D721Med (cell line): ENCODE measurements at places on chromosomes 6 and 20.

DNA sequence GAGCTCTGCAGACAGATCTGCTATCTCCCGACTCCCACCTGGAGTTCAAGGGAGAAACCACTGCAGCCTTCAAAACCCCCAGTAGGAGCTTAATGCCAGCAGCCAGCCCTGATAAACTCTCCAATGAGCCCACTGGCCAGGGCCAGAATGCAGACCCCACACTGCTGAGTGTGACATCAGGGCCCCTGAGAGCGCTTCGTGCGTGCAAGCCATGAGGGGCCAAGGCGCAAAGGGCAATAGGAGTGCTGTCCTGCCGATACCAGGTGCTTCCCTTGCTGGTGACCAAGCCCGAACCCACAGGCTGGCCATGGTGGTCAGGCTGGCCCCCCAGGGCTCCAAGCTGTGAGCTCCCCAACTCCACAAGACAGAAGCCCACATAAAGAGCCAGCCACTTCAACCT, 33.2 kb upstream of the CST7 start:
- DNase-seq, result no peak

GRCh38 chr6:46790355-46790874, 2.8 kb upstream of the MEP1A start:
- DNase-seq, result no peak

GRCh38 chr6:126091466-126091865, 105.1 kb downstream of the TRMT11 start:
- DNase-seq, result no peak

DNA sequence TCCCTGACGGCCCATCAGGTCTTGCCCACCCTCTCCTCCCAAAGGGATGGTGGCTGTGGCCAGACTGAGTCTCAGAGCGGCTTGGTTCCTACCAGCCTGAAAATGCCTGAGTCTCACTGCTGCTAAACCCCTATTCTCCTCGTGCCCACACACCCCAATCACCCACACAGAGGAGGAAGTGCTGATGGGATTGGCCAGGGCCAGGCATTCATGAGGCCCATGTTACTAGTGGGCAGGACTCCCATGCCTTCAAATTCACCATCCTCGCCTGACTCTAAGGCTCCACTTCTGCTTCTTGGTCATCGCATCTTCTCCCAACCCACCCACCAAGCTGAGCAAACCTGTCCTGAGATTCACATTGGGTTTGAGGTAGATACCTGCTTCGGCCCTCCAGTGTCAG, 80.1 kb upstream of the CST7 start:
- DNase-seq, result no peak

DNA sequence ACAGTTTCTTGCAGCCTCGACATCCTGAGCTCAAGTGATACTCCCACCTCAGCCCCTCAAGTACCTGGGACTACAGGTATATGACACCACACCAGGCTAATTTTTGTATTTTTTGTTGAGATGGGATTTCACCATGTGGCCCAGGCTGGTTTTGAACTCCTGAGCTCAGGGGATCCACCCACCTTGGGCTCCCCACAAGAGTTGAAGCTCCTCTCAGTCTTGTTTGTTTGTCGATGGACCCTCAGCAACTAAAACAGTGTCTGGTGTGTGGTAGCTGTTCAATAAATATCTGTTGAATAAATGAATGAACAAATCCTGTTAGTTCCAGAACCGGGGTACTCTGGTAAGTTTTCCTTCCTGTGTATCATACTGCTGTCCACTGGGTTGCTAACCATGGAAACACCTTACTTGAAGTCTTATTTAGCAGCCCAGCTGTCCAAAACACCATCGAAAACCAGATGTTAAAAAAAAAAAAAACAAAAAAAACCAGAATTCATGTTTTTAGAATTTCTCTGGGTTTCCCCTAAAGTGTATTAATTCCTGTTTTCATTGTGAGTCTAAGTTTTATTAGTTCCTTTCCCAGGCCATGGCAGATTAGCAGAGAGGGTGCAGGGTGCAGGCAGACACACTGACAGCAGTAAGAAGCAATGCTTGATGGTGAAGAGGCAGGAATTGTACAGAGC, 7.8 kb upstream of the EZR start:
- DNase-seq, result no peak

DNA sequence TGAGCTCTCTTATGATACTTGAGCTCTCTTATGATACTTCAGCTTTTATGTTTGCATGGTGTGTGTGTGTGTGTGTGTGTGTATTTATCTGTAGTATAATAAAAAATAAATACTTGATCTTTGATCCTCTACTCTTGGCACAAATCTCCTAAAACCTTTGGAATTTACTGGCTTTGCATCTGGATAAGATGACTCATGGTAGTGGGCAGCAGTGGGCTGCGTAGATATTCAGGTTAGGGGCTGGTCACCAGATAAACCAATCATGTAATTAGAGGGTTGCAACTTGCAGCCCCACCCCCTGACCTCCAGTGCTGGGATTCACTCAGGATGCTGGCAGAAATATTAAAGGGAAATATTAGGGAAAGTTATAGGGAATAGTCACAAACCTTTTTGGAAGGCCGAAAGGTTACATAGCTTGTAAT, 151.9 kb upstream of the COL21A1 start:
- no peak for DNase-seq

DNA sequence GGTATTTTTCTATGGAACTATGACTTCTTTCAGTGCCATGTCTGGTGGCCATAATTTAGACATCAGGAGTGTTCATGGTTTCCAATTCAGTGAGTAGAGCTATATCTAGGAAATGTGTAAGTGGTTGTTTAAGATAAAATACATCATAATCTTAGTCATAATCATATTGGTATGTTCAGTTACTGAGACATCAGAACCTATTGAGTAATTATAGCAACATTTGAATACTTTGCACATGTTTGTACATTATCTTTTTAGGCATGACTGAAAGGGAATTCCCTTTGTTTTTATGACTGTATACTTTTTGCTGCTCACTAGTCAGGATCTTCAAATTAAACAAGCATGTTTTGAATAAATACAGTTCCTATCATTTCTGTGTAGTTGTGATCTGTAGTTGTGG, 64.0 kb downstream of the STXBP5 start:
- DNase-seq, result no peak

DNA sequence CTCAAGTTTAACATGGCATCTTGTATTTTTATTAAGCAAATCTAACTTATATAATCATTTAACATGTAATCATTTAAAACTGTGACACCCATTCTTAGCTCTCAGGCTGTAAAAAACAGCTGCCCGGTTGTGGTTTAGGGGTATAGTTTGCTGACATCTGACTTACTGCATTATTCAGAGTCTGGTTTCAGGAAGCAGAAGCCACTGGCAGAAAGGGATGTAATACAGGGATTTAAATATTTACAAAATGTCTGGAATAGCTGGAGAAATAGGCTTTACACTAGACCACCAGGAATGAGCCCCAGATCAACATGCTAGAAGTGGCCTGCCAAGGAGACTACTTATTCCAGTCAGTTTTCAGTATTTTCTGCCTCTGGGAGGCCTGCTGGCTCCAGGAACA, 421.1 kb downstream of the CD109 start:
- no peak for DNase-seq

GRCh38 chr20:7571521-7572055, 368.7 kb downstream of the HAO1 start:
- DNase-seq, result no peak

GRCh38 chr6:165092881-165093595, 216.4 kb downstream of the C6orf118 start:
- no peak for DNase-seq

- DNase-seq, result no peak
These were observed 45.4 kb downstream of the SIRPA start for GRCh38 chr20:1940581-1940980.

DNA sequence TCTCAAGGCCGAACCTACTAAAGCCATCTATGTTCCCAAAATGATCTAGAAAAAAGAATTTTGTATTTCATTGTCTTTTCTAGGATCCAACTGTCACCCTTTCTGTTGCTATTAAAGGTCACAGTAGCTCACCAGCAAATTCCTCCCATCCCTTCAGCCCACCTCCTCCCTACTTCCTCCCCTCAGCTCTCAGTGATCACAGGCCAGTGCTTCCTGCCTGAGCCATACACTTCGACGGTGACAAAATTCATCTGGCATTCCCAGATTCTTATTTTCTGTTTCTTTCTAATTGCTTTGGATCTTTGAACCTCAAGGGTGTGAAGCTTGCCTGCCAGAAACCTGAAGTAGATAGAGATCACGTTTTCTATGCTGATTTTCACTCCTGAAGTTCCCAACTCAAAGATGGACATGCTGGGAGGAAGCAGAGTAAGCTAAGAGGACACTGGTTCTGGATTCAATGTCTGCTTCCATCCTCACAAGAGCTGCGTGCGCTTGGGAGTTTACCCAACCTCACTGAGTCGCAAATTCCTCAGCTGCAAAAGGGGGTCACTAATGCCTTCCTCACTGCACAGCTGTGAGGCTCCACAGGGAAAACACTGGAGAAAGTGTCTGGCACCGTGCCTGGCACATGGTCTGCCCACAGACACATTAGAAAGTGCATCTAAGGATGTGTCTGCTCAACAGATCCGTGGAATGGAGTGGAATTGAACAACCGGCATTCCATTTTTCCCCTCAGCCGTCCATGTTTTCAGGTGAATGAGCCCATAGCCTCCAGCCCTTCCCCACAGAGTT, 34.5 kb downstream of the MDGA1 start:
- DNase-seq, result no peak

- no peak for DNase-seq
These were observed 219.1 kb upstream of the STXBP5 start for GRCh38 chr6:146985111-146985510.

DNA sequence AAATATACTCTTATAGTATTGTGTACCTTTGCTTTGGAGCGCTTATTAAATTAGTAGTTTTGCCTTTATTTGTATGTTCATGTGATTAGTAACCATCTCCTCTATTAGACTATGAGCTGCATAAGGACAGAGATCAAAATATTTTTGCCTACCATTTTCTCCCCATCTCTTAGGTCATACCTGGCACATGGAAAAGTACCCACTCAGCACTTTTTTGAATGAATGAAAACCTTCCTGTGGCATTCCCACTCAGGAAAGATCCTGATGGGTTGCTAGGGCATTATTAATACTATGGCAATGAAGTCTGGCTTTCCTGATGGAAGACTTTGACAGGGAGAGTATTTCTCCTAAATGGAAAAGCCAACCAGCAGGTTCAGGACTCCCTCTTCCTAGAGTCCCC, 20.3 kb upstream of the CHD6 start:
- DNase-seq, result no peak

DNA sequence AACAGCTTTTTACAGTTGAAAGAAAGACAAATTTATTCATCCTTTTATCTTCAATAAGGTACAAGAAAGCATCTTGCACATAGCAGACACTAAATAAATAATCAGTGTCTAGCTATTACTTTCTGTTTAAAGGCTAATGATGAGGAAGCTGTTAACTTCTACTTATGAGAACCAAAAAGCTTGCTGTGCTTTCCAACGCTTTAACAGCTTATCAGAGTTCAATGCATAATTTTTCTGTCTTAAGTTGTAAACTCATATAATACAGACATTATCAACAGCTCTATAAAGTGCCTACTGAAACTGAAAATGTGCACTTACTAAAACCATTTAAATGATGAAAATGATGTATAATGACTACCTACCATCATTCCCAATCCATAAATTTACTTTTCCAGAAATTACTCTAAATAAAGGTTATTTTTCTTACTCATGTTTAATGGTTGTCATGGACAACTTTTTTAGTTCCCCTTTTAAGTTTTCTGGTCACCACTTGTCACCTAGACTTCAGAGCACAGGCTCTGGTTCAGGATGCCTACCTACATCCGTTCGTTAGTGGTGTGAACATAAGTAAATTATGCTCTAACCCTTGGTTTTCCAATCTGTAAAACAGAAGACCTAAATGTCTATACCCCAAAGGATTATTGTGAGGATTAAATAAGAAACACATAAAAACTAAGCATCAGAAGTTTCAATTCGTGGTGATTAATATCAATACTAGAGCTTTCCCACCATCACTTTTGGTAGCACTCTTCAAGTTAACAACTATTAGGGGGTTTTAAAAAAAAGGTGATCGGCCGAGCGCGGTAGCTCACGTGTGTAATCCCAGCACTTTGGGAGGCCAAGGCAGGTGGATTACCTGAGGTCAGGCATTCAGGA, 8.0 kb downstream of the PNISR start:
- DNase-seq, result no peak

GRCh38 chr6:21341910-21342309, 251.6 kb upstream of the SOX4 start:
- no peak for DNase-seq

DNA sequence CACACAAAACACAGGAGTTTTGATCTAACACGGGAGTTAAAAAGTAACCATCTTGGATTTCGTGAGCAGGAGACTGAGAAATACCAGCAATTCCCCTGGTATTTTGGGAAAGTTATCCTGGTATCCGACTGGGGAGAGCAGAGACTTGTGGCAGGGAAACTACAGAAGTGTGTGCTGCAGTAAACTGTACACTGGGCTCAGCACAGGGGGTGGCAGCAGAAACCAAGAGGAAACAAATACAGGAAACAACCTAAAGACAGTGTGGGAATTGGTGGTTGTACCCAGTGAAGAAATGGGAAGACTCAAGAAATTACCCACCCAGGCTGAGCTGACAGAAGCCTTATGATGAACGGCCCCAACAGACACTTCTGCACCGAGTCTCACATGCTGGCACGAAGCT, 109.8 kb downstream of the CHD6 start:
- DNase-seq, result no peak

DNA sequence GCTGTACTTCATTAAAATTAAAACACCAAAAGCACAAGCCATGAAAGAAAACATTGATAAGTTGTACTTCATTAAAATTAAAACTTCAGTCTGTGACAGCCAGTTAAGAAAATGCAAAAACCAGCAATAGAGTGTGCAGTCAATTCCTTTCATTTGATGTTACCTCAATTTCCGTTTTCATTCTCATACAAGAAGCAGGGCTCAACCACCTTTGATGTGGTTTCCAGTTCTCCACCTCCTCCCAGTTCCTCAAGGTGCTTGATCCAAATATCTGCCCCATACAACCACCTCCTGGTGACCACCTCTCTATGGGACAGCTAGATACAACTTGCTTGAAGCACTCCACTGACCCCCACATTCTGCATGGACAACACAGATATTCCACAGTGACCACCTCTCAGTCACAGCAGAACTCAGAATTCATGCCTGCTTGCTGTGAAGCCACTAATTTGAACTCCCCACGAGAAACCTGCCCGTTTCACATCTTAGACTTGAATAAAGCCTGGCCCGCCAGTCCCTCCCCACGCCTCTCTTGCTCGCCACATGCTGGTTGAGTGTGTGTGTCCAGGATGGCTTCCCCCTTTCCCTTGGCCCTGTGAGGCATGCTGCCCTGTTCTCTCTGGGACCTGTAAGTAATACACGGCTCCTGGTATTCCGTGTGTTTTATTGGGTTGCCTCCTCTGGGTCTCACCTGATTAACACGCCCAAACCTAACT, 66.1 kb downstream of the FAM50B start:
- DNase-seq, result no peak

GRCh38 chr6:136737871-136738691, 54.2 kb downstream of the MAP3K5 start:
- no peak for DNase-seq

DNA sequence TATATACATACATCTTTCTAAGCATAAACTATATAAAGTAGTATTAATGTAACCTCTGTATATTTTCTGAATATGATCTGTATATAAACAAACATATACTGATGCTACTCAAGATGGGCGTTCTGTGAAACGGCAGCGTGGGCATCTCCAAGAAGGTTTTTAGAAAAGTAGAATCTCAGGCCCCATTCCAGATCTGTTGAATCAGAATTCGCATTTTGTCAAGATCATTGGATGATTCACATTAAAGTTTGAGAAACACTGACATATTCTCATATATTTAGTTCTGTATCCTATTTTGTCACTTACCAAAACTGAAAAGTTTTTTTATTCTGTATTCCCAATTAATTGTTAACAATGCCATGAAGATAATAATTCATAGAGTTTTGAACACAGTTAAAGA, 5.5 kb downstream of the C6orf141 start:
- no peak for DNase-seq

GRCh38 chr6:83431545-83432155, 799 bp upstream of the ME1 start:
- no peak for DNase-seq
